ENCODE measurements at places on chromosomes 4 and X. TPM values are rescaled to one million over a fixed set of nuclear protein-coding genes. Genes with fewer than 3 reads are reported as not detected.

Gene LDB2
- not detected for total RNA-seq

Gene FATE1
- total RNA-seq: not detected

Gene GABRG1
- total RNA-seq: not detected

Gene CSAG3
- not detected for total RNA-seq

Gene RAB9B
- 0.98 TPM for total RNA-seq

Gene PABPC1L2A
- total RNA-seq: not detected

Gene FAM114A1
- 0.09 TPM for total RNA-seq

Measured in T-helper 2 cell treated with Interferon-gamma antibody and Interleukin-4, amounts not matched to agents 100 ng/mL and 5 ng/mL, for 36 hours (primary cell).